ENCODE measurements at places on chromosomes 13 and 19.

DNA sequence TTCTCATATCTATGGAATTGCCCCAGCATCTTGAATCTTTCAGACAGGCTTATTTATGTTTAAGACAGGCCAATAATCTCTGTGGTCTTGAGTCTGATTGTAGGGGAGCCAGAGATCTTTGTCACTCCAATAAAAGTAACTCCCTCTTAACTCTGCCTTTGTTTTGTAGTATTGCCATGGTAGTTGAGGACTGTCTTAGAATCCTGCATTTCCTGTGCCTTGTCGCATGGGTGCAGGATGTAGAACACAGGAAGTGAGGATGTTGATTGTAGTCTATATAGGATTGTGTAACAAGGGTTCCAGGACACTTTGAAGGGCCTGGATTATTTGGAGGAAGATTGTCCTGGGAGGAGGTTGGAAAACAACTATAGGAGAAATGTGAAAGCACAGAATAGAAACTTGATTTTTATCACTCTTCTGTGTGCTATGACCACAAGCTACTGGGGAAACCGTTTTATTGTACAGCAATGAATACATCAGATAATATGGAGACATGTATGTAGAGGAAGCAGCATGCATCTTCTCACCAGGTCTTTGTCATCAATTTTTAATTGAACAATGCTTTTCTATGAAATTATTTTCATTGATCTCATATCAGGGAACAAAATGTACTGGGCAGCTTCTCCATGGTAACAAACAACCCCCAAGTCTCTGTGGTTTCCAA, 411.7 kb downstream of the FGF9 start:
- no peak for DNase-seq

DNA sequence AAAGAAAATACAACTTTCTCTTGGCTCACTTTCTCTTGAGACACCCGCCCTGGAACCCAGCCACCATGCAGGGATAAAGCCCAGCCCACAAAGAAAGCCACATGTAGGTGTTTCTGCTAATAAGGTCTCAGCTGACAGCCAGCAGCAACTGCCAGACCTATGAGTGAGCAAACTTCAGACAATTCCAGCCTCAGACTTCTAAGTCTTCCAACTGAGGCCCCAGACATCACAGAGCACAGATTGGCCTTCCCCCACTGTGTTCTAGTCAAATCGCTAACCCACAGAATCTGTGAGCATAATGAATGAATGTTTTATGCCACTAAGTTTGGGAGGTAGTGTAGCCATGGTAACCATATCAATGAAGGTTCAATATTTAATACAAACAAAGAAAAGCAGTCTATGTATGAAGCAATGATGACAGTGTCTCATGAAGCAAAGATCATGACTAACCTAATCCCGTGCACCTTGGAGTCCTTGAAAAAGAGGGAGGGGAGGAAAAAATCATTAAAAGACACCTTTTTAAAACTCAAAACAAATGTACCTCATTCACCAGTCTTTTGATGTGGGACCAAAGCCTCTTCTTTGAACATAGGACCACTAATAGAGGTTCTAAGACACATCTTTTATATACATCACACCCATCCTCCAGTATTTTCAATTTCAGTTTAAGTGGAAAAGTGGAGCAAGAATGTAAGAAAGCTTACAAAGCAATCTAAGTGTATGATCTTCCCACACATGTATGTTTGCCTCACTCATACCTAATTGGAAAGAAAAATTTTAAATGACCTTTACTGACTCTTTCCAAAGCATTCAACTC, 6.2 kb downstream of the MRPS31 start:
- no peak for DNase-seq

DNA sequence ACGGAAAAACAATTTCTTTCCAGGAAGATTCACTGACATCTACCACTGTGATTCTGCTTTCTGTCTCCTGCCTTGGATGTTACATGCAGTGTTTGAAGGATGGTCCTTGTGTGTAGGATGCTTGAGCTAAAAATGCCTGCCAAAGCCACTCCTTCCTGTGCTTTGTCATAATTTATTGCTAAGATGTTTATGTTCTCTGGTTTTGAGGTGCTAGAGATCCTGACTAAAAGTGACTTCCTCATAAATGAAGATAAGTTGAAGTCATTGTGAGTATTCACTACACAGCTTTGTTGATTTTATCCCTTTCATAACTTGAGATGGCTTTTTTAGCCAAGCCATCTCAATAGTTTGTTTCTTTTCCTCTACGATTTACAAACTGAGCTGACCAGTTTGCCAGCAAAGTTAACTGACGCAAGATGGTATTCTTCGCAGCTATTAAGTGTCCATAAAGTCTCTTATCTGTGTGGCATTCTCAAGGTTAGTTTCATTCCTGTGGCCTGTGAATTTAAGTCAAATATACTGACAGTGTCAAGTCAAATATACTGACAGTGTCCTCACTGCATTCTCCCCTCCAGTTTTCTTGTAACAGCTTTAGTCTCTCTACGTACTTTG, 15.7 kb upstream of the FBXL3 start:
- DNase-seq = no peak

DNA sequence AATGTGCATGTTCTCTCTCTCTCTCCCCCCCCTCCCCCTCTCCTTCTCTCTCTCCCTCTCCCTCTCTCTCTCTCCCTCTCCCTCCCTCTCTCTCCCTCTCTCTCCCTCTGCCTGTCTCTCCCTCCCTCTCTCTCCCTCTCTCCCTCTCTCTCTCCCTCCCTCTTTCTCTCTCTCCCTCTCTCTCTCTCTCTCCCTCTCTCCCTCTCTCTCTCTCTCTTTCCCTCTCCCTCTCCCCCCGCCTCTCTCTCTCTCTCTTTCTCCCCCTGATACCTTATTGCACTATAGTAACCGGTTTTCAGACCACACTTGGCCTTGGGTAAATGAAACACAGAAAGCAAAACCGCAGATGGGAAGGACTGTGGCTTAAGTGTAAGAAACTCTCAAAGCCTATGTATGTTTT, 34.7 kb upstream of the SPACA7 start:
- no peak for DNase-seq

- DNase-seq = no peak
Measured at GRCh38 chr13:106415971-106416370, 119.5 kb downstream of the EFNB2 start.
